IMR-90 (cell line): ENCODE measurements at places on chromosomes 11 and 22. TPM values are rescaled to one million over a fixed set of nuclear protein-coding genes. Genes with fewer than 3 reads are reported as not detected.

DNA sequence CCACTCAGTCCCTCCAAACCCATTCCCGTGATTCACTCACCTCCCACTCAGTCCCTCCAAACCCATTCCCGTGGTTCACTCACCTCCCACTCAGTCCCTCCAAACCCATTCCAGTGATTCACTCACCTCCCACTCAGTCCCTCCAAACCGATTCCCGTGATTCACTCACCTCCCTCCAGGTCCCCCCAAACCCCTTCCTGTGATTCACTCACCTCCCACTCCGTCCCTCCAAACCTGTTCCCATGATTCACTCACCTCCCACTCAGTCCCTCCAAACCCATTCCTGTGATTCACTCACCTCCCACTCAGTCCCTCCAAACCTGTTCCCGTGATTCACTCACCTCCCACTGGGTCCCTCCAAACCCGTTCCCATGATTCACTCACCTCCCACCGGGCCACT lies 639.6 kb downstream of the BRD1 start:
- DNase-seq, result no peak

PKDREJ gene
- not detected in 2 replicates for total RNA-seq

- peak; percentile 45 for DNase-seq
Observed at GRCh38 chr22:27405672-27406388, 395.7 kb downstream of the MN1 start.

DNA sequence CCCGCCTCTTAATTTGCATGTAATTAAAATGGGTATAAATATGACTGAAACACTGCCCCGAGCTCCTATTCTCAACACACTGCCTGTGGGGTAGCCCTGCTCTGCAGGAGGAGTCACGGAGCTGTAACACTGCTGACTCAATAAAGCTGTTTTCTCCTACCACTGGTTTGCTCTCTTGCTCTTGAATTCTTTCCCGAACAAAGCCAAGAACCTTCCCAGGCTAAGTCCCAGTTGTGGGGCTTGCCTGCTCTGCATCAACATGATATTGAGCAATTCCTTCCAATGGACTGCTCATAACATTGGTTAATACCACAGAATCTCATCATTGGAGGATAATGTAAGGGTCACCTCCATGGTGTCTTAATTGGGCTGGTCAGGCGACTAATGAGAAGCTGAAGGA lies 114.4 kb downstream of the FBXO7 start:
- DNase-seq, result peak; percentile 11
